Fibroblast of pulmonary artery (primary cell): ENCODE measurements at places on chromosomes 6 and 20.

GRCh38 chr20:4873396-4873795 is 127.9 kb downstream of the SLC23A2 start:
- DNase-seq: no peak

- DNase-seq: peak; percentile 99
Observed at GRCh38 chr20:36605399-36606157, at the start of gene RAB5IF. Gene RAB5IF, plus strand, starts transcription at chr20:36605779. Its CDS starts 173 bp downstream, at chr20:36605952.

DNA sequence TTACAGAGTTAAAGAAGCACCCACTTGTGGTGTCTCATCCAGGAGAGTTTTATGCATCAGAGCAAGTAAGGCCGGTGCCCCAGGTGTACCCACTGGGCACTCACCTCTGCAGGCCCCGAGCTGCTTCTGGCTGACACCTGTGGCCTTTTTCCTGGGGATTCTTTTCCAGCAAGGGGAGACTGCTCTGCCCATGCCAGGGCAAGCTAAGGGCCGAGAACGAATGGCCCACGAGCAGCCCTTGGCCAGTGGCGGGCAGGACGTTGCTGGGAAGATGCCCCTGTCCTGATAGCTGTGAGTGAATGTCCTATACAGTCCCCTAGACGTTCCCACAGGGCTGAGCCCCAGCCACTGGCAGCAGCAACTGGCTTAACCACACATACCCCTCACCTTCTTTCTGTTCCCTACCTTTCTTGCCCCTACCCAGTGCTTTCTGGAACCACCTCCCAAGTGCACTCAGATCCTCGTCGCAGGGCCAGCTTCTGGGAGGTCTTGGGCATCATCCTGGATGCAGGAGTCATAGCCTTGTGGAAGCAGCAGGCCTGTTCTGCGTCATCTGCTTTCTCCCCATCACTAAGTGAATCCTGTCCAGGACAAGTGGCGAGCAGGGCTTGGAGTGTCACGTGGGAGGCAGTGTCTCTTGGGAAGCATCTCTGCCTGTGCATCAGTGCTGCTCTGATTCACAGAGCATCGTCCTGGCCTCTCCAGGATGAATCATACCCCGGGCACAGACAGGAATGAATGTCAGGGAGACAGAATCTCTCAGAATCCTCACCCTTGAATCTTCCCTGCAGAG is 32.5 kb downstream of the SYNDIG1 start:
- peak; percentile 38 for DNase-seq

DNA sequence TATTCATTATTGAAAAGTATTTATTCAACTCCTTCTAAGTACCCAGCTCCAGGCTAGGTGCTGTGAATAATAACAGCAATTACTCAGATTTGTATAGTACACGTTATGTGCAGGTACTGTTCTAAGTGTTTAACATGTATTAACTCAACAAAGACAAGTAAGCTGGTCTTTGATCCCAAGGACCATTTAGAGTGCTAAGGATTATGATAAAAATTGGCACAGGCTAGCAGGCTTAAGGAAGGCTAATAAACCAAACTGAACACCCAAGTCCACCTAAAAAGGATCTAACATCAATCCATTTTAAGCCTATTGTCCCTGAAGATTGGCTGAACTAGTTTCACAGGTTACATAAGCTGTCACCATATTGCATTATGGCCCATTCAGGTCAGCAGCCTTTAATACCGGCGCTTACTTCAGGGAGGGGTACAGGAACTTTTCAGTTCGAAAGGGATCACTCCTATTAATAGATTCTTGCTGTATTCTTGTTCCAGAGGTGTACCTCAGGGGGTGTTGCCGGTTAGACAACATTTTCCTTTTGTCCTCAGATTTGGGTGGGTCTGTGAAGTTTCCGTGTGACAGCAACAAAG is 99.0 kb upstream of the GMDS start:
- DNase-seq: no peak

DNA sequence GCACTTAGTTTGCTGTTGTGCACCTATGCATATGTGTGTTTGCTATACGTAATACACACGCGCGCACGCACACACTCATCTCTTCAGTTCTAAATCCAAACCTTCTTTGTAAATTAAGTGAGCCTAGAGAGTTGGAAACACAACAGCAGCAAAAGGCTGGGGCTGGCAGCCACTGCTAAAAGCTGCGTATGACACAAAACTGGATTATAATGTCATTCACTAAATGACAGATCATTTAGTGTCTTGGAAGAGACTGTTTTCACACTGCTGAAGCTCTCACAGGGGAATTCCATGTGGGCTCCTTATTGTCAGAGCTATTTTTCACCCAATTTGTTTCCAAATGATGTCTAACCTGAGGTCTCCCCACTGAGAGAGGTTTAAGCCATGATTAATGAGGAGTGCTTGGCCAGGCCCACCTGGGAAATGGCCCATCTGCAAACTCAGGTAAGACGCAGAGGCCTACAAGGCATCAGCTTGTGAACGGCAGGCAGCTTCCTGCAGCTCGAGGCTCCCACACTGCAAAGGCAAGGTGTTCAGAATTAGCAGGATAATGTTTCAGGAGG is 94.2 kb downstream of the OLIG3 start:
- DNase-seq: no peak

DNA sequence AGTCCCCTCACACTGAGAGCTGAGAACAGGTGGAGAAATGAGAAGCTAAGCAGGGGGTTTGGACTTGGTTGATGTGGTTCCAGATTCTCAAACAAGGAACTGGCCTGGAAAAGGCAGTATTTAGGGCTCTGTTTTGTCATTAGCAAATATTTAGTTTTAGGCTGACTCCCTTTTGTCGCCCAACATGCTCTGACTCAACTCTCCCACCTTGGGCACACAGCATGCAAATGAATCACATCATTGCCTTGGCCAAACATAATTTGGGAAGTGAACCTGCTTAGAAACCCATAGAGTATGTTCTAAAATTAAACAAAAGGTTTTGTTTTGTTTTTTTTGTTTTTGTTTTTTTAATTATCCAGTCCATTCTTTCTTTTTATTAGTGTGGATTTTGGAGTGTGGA is 9.5 kb upstream of the UQCC2 start:
- no peak for DNase-seq

GRCh38 chr20:46144432-46145025 is 26.4 kb downstream of the CD40 start:
- DNase-seq: no peak

- DNase-seq: no peak
Observed at GRCh38 chr6:7202950-7203349, 95.2 kb downstream of the RREB1 start.

- DNase-seq: no peak
Observed at GRCh38 chr6:3723251-3723650, 28.3 kb downstream of the PXDC1 start.

- DNase-seq: no peak
Observed at GRCh38 chr6:157631838-157632614, 191.0 kb upstream of the SNX9 start.

GRCh38 chr6:71383476-71383875 is 94.9 kb downstream of the OGFRL1 start:
- no peak for DNase-seq

- no peak for DNase-seq
Observed at GRCh38 chr20:64090165-64090564, 6.0 kb upstream of the LKAAEAR1 start.

DNA sequence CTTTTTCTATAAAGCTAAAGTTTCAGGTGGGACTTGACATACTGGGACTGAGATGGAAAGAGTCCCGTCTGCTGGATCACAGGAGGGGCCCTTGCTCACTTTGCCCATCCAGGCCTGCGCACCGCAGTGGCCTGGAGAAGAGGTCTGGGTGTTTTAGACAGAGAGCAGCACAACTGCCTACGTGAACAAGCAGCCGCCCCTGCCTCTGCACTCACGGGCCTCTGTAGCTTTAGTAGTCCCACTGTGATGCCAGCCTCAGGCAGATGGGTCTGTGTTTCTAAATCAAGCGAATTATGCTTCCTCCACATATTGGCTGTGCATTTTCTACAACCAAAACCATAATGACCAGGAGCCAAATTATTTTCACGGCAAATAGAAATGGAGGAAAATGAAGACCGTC is 184.8 kb upstream of the FOXQ1 start:
- no peak for DNase-seq

- DNase-seq: no peak
Observed at GRCh38 chr20:57332105-57333089, 2.8 kb downstream of the SPO11 start.

DNA sequence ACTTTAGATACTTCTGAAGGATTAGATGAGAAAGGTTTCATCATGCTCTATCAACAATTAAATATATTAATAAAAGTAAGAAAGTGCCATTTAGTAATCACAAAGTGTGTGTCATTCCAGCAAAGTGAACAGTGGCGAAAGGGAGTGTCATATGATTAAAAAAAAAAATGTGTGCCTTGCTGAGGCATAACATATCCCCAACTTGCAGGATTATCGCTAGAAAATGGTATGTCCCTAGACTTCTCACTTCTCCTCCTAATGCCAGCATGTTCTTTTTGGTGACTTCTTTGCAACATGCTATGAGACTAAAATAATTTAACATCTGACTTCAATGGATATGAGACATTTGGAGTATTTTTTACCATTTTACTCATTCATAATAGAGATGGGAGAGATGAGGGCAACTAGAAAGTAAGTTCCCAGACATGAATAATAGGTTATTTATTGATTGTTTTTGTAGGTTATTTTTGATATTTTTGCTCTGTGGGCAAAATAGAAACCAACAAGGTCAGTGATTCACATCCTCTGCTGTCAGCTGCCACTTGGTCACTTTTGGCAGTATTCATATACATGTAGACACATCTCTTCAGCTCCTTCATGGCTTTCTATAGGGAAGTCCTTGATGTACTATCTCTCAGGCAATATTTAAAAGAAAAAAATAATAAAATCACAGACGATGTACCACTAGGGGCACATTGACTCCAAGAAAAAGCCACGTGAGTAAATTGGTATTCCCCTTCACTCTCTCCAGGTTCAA is 370.1 kb downstream of the BMP2 start:
- DNase-seq: no peak
